Activated CD8-positive, alpha-beta memory T cell treated with anti-CD3 and anti-CD28 coated beads, Interleukin-2, amount 10 ng/mL, durations not matched to agents 7 days and 5 days (primary cell): ENCODE measurements at places on chromosomes 4 and X. TPM values are rescaled to one million over a fixed set of nuclear protein-coding genes. Genes with fewer than 3 reads are reported as not detected.
A peak's percentile ranks its signal among the peaks of the same experiment; 100 is the strongest.

DNA sequence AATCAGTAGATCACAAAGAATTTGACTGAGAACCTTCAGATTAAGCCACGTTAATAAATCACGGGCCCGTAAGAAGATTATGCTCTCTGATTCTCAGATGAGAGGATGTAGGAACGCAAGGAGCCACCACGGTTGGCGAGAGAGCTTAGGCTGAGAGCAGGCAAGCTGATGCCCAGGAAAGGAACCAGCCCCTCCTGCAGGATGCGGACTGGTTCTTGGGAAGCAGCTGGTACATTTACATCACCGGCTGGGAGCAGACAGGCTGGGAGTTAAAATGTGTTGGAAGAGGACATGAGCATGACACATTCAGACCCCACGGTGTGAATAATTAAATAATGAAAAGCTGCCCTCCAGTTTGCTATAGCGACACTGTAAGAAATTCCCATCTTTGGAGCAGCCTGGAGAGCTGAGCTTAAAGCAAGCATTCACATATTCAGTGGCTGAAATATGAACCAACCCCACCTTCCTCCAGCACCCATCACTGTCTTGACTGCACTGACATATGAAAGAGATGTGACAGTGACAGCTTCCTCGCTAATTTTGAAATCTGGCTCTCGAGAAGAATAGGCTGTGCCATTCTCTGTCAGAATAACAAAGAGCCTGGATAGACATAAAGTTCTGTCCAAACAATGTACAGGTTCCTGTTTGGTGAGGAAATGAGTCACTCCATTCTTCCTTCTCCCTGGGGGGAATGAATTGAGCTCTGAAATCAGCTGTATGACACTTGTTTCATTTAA, 33.1 kb downstream of the LNX1 start:
- no peak overlapping the region for H3K27ac ChIP-seq
- no peaks in the 10 kb centered on the region for H3K4me1 ChIP-seq
- H3K27me3 ChIP-seq = peaks cover 7% of the 10 kb centered on the region
- DNase-seq = no peak

- H3K4me3 ChIP-seq = no peak overlapping the region
- no peaks in the 10 kb centered on the region for H3K36me3 ChIP-seq
- H3K4me1 ChIP-seq = peaks cover 9% of the 10 kb centered on the region
- DNase-seq = no peak
- H3K27me3 ChIP-seq = no peaks in the 10 kb centered on the region
Measured at GRCh38 chr4:147813109-147813773, 81.4 kb downstream of the ARHGAP10 start.

Gene AFF2
- total RNA-seq = 0.61 TPM

Gene COL4A5
- total RNA-seq = not detected

Gene HEPH
- not detected for total RNA-seq

DNA sequence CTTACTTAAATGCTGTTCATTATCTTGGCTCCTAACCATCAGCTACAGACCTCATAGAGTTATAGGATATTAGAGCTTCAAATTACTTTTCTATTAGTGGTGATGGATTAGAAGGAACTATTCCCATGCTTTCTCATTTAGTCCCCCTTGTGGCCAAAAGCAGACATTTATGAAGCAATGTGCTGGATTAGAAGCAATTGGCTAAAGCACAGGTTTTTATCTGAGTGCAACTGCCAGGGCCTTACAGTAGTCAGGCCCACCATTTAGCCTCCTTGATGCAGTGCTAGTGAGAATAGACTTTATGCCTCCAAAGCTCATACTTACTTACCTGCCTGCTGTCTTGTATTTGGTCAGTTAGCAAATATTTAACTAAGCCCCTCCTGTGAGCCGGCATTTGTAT, 93.0 kb downstream of the TSPAN7 start:
- no peak overlapping the region for H3K27ac ChIP-seq
- DNase-seq = no peak
- no peaks in the 10 kb centered on the region for H3K27me3 ChIP-seq
- H3K4me3 ChIP-seq = no peak overlapping the region

- H3K27me3 ChIP-seq = no peaks in the 10 kb centered on the region
- H3K27ac ChIP-seq = no peak overlapping the region
- DNase-seq = no peak
- H3K36me3 ChIP-seq = no peaks in the 10 kb centered on the region
- no peak overlapping the region for H3K4me3 ChIP-seq
Measured at GRCh38 chr4:143443728-143444127, 69.8 kb upstream of the SMARCA5 start.

DNA sequence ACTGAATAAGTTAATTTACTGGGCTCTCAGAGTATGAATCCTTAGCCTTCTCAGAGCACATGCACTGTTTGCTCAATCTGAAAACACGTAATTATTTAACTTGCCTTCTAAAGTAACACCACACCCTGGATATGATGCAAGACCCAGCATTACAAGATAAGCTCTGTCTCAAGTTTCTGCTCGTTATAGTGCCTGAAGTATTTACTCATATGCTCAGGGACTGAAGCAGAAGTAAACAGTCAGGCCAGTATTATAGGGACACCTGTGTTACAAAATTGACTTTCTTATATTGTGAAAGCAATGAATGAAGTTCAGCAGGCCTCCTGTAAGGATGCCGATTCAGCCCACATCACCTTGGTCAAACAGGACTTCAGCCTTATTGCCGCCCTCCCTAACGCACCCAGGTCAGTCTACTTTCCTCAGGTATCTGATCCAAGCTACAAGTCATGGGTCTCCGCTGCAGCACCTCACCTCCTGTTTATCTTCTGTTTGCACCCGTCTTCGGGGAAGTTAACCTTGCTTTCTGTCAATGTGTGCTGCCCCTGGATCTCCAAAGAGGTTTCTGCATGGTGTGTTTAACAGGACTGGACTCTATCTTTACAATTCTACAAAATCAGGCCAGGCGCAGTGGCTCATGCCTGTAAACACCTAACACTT, 42.8 kb upstream of the KLF3 start:
- no peak overlapping the region for H3K4me3 ChIP-seq
- no peak for DNase-seq
- H3K4me1 ChIP-seq = peaks cover 24% of the 10 kb centered on the region
- H3K27ac ChIP-seq = no peak overlapping the region
- peaks cover 5% of the 10 kb centered on the region for H3K27me3 ChIP-seq
- H3K36me3 ChIP-seq = no peaks in the 10 kb centered on the region

- H3K36me3 ChIP-seq = peaks cover 15% of the 10 kb centered on the region
- DNase-seq = no peak
- H3K27ac ChIP-seq = no peak overlapping the region
- H3K4me3 ChIP-seq = no peak overlapping the region
- H3K27me3 ChIP-seq = no peaks in the 10 kb centered on the region
Measured at GRCh38 chr4:100826067-100826466, 308.2 kb upstream of the EMCN start.

- H3K4me3 ChIP-seq = no peak overlapping the region
- peaks cover 2% of the 10 kb centered on the region for H3K36me3 ChIP-seq
- DNase-seq = no peak
Measured at GRCh38 chr4:55458611-55459010, 62.9 kb downstream of the TMEM165 start.

- H3K27me3 ChIP-seq = peaks cover 12% of the 10 kb centered on the region
- H3K27ac ChIP-seq = no peak overlapping the region
- H3K4me1 ChIP-seq = no peaks in the 10 kb centered on the region
- no peak for DNase-seq
- H3K4me3 ChIP-seq = no peak overlapping the region
Measured at GRCh38 chr4:123517971-123518370, 121.4 kb downstream of the SPRY1 start.

DNA sequence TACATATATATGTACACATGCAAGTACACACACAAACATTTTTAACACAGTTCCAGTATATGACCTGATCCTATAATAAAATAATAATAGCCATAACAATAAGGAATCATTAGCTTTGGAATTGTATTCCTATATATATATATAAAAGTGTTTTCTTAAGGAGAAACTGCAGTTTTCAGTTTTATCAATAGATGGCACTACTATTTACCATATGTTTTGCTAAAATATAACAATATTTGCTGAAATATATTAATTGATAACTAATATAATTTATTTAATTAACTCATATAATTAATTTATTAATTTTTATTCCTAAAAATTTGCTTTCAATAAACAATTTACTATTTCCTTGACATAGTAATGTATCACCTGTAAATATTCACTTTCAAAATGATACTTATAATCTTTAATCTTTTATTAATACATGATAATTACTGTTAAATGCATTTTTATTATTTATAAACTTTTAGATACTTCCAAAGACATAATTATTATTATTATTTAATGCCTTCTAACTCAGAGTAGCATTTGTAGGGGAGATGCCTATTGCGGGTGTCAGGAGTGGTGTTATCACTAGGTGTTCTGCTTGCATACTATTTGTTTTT, 599.5 kb downstream of the FSTL5 start:
- H3K36me3 ChIP-seq = no peaks in the 10 kb centered on the region
- DNase-seq = no peak
- H3K27me3 ChIP-seq = no peaks in the 10 kb centered on the region
- no peaks in the 10 kb centered on the region for H3K4me1 ChIP-seq
- H3K4me3 ChIP-seq = no peak overlapping the region

DNA sequence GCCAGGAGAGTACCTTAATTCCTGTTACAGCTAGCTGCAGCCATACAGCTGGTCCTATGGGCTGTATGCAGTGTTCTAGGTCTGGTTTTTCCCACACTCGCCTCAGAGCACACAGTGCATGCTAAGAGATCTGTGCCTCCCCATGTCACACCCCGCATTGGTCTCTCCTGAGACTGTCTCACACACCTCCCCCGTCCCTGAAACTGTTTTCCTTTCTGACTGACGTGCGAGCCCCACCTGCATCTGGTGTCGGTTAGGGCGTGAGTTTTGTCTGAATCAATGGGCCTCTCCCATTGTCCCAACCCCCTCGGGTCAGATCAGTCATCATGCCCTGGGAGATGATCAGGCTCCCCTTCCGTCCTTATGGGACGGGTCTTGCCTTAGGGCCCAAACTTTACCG, 3.4 kb upstream of the UGT8 start:
- DNase-seq = no peak
- H3K27me3 ChIP-seq = peaks cover 28% of the 10 kb centered on the region
- no peak overlapping the region for H3K27ac ChIP-seq
- peaks cover 9% of the 10 kb centered on the region for H3K4me1 ChIP-seq

DNA sequence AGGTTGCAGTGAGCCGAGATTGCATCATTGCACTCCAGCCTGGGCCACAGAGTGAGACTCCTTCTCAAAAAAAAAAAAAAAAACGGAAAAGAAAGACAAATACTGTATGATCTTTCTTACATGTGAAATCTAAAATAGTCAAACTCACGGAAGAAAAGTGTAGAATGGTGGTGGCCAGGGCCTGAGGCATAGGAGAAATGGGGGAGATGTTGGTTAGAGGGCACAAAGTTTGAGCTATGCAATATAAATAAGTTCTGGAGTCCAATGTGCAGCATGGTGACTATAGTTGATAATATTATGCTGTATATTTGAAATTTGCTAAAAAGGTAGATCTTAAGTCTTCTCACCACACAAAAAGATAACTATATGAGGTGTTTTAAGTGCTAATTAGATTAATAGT, 1.3 kb upstream of the FGA start:
- H3K36me3 ChIP-seq = no peaks in the 10 kb centered on the region
- no peak for DNase-seq
- no peak overlapping the region for H3K4me3 ChIP-seq
- H3K27me3 ChIP-seq = peaks cover 14% of the 10 kb centered on the region
- no peak overlapping the region for H3K27ac ChIP-seq

Gene CLIC2
- total RNA-seq = 1.0 TPM

Gene IQCM
- total RNA-seq = not detected

- H3K4me1 ChIP-seq = no peaks in the 10 kb centered on the region
- H3K36me3 ChIP-seq = no peaks in the 10 kb centered on the region
- no peaks in the 10 kb centered on the region for H3K27me3 ChIP-seq
- H3K4me3 ChIP-seq = no peak overlapping the region
- no peak for DNase-seq
- H3K27ac ChIP-seq = no peak overlapping the region
Measured at GRCh38 chrX:2680486-2681348, 10.4 kb upstream of the CD99 start.

GRCh38 chrX:96576368-96576767, 108.3 kb upstream of the DIAPH2 start:
- DNase-seq = no peak
- no peaks in the 10 kb centered on the region for H3K27me3 ChIP-seq
- no peaks in the 10 kb centered on the region for H3K4me1 ChIP-seq

Gene PAPSS1
- total RNA-seq = 20.7 TPM

- peaks cover 11% of the 10 kb centered on the region for H3K4me1 ChIP-seq
- no peak overlapping the region for H3K4me3 ChIP-seq
- no peak overlapping the region for H3K27ac ChIP-seq
- H3K36me3 ChIP-seq = no peaks in the 10 kb centered on the region
Measured at GRCh38 chr4:8033067-8033755, 93.5 kb upstream of the AFAP1 start.

Gene ARHGAP24
- total RNA-seq = not detected

GRCh38 chr4:185036019-185036418, 17.7 kb downstream of the HELT start:
- H3K36me3 ChIP-seq = no peaks in the 10 kb centered on the region
- no peak overlapping the region for H3K27ac ChIP-seq
- DNase-seq = no peak
- H3K4me1 ChIP-seq = peaks cover 6% of the 10 kb centered on the region
- H3K27me3 ChIP-seq = peaks cover 40% of the 10 kb centered on the region

GRCh38 chr4:37891260-37892159, 626 bp downstream of the TBC1D1 start:
- peak overlapping the region; percentile 91 for H3K27ac ChIP-seq
- H3K27me3 ChIP-seq = peaks cover 6% of the 10 kb centered on the region
- H3K4me3 ChIP-seq = peak overlapping the region; percentile 87
- DNase-seq = peak; percentile 86

DNA sequence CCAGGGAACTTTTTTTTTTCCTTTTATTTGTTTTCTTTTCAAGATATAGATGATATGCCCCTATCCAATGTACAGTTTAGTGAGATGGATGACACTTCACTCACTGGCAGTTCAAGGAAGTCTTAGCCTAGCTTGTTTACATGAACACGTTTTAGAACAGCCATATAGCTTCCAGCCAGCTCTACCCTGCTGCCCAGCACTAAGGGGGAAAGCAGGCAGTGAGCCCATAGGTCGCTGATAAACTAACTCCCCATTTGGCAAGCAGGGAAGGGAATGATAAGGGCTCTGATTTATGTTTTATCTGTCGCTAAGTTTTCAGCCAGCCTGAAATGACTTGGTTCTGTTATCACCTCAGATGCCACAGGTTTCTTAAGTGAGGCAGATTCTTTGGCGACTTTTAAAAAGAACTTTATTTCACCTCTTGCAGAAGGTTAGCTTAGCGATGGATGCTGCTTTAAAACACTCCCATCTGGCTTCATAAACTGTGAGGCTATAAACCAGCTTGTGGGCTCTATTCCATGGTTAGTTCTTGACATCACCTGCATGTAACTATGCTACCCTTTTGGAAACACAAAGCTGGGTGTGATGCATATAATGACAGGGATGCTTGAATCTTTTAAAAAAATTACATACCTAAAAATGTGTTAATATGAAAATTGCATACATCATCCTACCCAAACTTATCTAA, 348.4 kb downstream of the FBXO8 start:
- no peak overlapping the region for H3K27ac ChIP-seq
- no peak for DNase-seq
- H3K4me1 ChIP-seq = no peaks in the 10 kb centered on the region
- no peaks in the 10 kb centered on the region for H3K36me3 ChIP-seq
- H3K4me3 ChIP-seq = no peak overlapping the region
- H3K27me3 ChIP-seq = peaks cover 3% of the 10 kb centered on the region
